Amygdala (tissue), 56 donors: ENCODE measurements at places on chromosomes 2 and 18.

GRCh38 chr2:161199912-161200701 is 39.9 kb downstream of the TANK start:
- DNase-seq = no peak

- DNase-seq = no peak
Observed at GRCh38 chr18:8389391-8390340, 219.6 kb upstream of the RAB12 start.

- DNase-seq = no peak
Observed at GRCh38 chr2:36800381-36800780, 103.9 kb downstream of the VIT start.

- DNase-seq = no peak
Observed at GRCh38 chr2:37356299-37356698, 11.9 kb downstream of the QPCT start.

DNA sequence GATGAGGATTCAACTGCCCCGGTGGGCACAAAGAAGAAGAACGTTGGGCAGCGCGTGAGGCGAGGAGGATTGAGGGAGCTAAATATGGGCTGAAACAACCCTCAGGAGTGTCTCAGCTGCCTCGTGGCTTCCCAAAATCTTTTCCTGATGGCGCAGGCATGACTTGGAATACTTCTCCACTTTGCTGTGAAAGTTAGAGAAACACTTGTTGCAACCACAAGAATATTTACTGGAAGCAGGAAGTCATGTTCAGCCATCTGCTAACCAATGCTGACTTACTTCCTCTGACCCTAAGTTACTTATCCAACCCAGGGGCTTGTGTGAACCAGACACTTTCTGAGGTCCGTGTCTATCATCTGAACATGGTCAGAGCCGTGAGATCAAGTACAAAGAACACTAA is 148.8 kb downstream of the ARL4C start:
- no peak for DNase-seq

GRCh38 chr2:48414640-48414979 is 115.3 kb upstream of the STON1 start:
- no peak for DNase-seq

- DNase-seq = no peak
Observed at GRCh38 chr2:230360028-230360427, 33.0 kb downstream of the SP140L start.

DNA sequence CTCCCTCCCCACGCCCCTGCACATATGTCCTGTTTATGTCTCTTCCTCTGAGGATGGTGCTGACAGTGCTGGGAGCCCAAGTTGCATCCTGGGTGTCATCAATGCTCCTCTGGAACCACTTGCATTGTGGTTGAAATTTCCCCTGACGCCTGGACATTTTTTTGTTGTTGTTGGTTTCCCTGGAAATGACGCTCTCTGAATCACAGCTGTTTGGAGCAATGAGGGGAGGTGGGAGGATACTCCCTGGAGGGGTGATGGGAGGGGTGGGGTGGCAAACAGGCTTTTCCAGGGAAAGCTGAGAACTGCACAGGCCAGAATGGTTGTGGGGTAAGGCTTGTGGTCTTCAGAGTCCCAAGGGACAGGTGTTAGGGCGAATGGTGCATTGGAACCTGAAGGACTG is 29.6 kb downstream of the CELF4 start:
- DNase-seq = no peak

DNA sequence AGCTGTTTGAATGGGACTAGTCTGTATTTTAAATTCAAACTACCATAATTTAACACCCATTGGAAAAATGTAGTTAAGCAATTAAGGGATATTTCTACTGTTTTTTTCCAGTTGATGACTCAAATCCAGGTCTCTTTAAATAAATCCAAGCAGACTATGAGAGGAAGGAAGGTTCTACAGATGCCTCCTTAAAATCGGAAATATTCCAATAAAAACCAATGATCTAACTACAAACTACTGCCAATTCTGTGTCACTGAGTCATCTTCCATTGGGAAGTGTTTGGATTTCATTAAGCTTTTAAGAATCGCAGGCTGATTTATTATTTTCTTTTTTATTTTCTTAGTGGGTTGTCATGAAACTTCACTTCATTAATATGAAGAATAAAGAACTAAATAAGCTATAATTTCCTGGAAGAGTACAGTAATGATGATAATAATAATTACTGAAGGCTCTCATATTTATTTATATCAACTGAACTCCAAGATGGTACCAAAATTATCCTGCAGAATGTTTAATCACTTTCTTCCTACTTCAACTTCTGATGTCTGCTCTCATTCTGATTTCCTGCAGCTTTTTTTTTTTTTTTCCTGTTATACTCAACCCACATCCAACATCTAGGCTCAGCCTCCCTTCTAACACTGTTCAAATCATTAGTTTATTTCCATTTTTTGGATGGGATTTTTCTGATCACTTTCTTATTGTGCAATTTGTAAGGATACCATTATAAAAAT is 166.3 kb upstream of the FN1 start:
- no peak for DNase-seq

- DNase-seq = no peak
Observed at GRCh38 chr18:59458575-59458974, 99.5 kb upstream of the LMAN1 start.

DNA sequence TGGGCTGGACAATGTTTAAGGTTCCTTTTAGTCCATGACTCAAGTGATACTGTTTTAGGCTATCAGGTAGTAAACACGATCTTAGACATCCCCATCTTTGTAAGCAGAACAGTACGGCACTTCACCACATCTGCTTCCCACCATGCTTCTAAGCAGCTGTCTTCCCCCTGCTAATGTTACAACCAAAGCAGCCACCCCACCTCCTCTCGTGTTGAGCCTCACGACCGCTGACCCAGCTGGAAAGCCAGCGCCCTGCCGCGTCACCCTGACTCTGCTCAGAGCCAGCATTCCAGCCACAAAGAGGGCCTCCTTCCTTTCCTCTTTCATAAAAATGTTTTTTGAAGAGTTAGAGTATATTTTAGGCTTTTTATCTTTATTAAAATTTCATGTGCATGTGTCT is 9.4 kb downstream of the MTERF4 start:
- DNase-seq = no peak

GRCh38 chr18:7567474-7568425 is 634 bp downstream of the PTPRM start:
- no peak for DNase-seq

GRCh38 chr18:24740829-24741228 is 280.4 kb downstream of the HRH4 start:
- DNase-seq = no peak

DNA sequence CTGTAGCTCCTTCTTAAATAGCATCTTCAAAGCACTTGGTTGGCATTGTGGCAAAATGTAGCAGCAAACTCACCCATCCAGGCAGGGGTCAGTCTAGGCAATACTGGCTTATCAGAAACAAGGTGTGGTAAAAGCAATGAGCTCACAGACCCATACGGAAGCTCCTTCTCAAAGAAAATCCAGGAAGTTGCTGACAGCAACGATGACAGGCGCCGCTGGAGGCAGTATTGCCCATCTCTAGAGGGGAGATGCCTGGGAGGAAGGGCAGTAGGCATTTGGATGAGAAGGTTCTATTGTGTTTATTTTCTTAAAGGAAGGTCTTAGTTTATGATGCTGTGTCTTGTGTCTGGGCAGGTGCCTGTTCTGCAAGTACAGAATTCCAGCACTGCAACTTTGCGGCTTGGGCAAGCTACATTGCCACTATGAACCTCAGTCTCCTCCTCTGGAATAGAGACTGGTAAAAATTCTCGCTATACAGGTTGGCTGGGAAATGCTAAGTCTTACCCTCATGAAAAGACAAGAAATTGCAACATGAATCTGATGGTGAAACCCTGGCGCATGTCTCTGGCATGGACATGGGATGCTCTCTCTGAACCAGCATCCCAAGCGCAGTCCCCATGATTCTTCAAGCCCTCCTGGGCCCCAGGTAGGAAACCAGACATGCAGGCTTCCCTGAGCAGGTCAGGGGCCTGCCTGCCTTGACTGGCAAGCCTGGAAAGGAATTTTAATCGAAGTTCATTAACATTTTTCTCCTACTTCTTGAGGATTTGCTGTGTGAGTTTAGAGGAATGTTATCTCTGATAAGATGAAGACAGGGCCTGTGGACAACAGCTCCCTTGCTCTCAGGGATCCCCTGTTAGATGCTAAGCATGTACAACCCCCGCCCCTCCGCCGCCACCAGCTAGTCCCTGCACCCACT is 156.0 kb downstream of the TFCP2L1 start:
- DNase-seq = peak; percentile 28

DNA sequence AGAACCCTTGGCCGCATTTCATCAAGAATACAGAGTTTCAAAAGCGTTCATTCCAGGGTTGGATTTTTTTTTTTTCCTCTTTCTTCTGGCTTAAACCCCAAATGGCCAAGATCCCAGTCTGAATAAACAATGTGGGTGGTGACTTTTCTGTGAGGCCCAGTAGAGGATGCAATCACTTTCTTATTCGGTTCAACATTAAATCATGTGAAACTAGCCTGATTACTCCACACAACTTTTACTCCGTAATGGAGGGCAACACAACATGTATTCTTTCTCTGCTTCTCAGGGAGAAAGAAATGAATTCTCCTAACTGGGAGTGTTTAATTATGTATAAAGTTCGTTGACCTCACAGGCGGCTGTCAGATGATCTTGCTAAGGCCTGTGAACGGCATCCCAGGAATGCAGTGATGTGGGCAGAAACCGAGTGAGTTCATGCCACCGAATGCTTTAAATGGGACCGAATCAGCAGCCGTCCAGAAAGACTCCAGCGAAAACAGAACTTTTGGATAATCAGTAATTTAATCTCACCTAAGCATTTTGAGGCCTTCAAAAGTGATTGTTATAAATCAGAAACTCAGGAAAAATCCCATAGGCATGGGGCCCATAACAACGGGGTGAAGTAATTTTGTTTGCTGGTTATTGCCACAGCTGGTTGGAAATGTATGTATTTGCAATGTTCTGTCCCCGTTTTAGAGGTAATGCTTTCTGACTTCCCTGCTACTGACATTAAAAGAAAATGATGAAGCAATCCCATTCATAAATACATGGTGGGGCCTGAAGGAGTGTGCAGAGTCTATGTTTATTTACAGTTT is 81.5 kb downstream of the BCL2 start:
- DNase-seq = no peak

DNA sequence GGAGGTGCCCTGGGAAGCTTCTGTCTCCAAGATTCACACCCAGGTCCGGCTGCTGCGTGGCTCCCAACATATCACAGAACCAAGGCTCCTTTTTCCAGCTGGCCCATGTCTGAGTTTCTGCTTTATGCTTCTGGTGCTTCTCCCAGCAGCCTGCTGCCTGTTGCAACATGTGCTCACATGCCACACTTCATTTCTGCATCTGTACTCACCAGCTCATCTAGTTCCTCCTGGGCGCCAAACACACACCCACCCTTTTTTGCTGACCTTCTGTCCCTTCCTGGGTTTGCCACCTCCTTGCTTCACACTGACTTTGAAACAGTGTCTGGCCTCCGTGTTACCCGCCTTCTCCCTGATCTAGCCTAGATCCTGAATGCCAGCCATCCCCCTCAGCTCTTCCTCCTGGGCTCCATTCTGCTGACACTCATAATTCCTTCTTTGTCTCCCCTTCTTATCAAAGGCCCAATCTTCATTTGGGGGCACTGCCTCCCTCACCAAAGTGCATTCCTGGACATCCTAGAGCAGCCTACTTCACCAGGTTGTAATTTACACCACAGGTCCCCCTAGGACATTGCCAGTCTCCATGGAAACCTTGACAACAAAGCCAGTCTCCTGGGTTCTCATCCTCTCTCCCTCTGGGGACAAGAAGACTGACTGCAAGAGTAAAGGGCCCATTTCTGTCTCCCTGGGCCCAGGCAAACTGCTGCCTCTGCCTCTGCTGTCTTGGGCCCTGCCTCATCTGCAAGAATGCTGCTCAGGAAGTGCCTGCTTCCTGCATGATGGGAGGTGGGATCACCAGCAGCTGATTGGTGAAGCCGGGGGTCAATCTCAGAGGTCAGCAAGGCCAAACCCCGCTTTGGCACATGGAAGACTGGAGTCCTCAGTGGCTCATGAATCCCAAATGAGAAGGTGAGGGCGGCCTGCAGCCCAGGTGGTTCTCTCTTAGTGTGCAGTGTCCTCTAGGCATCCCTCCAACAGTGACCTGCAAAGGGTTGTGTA is 13.9 kb upstream of the PROM2 start:
- DNase-seq = no peak

DNA sequence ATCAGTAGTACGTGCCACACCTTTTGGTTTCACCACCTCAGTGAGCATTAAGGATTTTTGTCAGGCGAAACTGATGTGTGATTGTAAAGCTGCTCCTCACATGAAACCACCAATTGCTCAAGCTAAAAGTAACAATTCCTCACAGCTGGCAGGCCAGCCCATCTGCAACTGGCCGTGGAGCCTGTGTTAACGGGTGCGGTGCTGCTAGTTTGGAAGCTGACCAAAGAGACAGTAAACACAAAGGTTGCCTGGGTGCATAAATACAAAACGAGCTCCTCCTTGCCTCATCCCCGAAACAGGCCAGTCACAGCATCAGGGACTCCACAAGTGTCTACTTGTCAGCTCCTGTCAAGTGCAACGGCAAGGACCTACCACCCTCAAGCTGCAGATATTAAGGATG is 32.0 kb downstream of the LGALSL start:
- no peak for DNase-seq

- DNase-seq = no peak
Observed at GRCh38 chr18:26546875-26547645, 1.3 kb downstream of the KCTD1 start.

- DNase-seq = peak; percentile 11
Observed at GRCh38 chr2:86223140-86223926, 24.1 kb downstream of the MRPL35 start.

GRCh38 chr18:57831597-57832377 is 28.7 kb upstream of the ATP8B1 start:
- no peak for DNase-seq

DNA sequence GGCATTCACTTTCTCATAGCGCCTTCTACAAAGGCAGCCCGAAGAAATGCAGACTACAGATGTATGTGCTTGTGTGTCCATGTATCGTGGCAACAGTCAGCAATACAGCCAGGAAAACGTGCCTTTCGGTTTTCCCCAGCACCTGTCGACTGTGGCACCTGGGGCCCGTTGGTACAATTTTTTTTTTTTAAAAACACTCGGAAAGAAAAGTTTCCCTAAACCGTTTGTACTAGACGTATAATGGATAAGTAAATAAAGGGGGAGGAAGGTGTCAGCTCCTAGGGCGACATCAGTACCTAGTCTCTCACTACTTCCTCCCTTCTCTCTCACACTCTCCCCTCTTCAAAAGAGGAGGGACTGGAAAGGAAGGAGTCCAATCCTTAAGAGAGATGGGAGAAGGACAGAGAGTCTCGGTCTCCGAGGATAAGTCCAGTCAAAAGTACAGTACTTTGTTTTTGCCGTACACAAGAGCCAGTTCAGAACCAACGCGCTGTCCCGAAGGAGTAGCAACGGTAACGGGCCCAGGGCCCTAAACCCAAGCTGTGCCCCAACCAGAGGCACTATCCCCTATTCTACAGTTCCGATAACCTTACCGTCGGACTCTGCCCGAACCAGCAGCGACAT is 759 bp downstream of the PPP4R3B start:
- DNase-seq = peak; percentile 51

GRCh38 chr18:23330423-23330822 is 122.7 kb upstream of the RIOK3 start:
- DNase-seq = no peak
